ENCODE measurements at places on chromosomes 12 and 14.

GRCh38 chr12:13273850-13274249 lies 77.3 kb downstream of the EMP1 start:
- no peak for DNase-seq

DNA sequence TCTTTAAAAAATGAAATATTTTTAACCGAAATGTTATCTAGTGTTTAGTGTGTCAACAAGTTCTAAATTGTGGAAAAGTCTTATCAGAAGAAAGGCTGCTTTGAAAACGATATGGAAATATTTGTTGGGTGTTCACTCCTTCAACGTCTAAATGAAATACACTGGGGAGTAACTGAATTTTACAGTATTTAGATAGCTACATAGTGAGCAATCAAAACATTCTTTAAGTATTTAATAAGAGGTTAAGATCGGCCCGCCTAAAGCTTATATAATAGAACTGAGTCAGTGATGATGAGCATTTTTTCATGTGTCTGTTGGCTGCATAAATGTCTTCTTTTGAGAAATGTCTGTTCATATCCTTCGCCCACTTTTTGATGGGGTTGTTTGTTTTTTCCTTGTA lies 228.3 kb downstream of the RAD51B start:
- no peak for DNase-seq

DNA sequence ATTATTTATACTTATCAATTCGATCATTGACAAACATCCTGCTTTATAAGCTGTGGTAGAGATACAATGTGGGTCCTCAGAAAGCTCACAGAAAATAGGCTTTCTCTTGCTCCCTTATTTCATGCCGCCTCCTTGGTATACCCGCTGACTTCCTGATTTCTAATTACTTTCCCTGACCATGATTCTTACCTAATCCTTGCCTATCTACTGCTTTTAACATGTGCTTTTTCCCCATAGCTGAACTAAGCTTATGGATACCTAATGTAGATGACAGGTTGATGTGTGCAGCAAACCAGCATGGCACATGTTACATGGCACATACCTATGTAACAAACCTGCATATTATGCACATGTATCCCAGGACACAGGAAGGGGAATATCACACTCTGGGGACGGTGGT lies 65.1 kb downstream of the ITPR2 start:
- DNase-seq = no peak

GRCh38 chr12:116937640-116938039 lies 26.9 kb downstream of the FBXW8 start:
- DNase-seq = no peak
